ENCODE measurements at places on chromosomes 6 and 20.

DNA sequence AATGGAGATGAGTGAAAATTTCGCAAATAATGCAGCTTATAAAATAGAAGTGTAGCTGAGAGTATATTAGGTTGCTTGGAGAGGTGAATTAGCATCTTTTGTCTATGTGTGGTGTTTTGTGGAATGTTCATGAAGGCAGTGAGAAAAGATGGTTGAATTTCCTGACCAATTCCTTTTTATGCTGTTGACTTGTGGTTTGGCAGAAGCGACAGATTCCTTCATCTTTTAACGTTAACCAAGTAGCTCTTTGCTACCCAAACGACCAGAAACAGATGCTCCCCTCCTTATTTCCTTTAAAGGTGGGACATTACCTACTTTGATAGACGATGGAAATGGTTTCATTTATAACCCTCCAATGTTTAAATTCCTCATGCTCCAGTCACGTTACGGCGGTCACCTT is 390.5 kb downstream of the QKI start:
- DNase-seq = no peak

- no peak for DNase-seq
These were observed 75.0 kb downstream of the BCKDHB start for GRCh38 chr6:80181352-80182081.

GRCh38 chr6:18347021-18347577 is 40.1 kb upstream of the RNF144B start:
- DNase-seq = no peak

GRCh38 chr20:3045042-3045815 is 623 bp upstream of the MRPS26 start:
- DNase-seq = no peak

- no peak for DNase-seq
These were observed 95.7 kb downstream of the SLC24A3 start for GRCh38 chr20:19308146-19308545.

DNA sequence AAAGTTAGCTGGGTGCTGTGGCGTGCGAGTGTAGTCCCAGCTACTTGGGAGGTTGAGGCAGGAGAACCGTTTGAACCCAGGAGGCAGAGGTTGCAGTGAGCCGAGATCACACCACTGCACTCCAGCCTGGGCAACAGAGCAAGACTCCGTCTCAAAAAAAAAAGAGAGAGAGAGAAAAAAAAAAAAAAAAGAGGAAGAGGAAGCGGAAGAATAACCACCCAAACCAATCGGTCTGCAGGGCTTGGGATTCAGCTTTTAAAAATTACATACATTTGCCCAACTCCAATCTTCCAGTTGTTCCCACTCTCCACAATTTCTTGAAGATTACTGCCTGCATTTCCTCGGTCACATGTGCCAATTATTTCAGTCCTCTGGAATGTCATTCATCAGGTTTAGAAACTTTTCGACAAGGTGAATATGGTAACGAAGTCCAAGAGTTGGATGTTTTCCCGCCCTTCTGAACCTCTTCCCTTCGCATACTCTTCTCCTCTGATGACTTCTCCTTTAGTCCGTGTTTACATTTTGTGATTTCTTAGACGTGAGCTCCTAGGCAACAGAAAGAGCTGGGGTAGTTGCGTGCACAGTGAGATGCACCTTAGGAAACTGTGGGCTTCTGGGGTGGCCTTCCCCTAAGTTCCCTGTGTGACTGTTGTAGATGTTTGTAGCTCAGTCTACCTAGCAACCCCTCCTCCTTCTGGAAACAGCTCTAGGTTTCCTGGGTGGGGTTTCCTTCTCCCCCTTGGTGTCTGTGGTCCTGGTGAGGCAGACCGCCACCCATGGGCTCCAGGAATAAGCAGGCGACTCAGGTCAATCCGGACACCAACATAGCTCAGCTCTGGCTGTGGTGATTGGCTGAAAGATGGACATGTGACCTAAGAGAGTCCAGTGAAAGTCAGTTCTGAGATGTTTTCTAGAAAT is 63.0 kb upstream of the NCOA3 start:
- DNase-seq = no peak

Measured in stimulated activated CD4-positive, alpha-beta T cell treated with anti-CD3 and anti-CD28 coated beads, TNF-alpha, amount 100 ng/mL, for 24 hours (primary cell).